ENCODE measurements at places on chromosomes 5 and 9.
A peak's percentile ranks its signal among the peaks of the same experiment; 100 is the strongest.

DNA sequence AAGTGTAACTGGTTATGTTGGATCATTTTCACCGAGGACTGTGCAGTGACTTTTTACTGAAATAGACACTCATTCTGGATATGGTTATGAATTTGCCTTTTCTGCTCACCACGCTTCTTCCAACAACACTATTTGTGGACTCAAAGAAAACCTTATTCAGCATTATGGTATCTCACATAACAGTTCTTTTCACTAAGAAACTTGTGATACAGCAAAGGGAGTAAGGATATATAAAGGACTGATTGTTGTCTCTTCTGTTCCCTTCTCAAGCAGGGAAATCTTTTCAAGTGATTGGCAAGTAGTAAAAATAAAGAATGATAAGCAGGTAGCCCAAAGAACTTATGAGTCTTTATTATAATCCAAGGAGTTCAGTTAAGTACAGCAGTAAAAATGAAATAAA is 131.5 kb upstream of the SV2C start:
- DNase-seq: peak; percentile 77

DNA sequence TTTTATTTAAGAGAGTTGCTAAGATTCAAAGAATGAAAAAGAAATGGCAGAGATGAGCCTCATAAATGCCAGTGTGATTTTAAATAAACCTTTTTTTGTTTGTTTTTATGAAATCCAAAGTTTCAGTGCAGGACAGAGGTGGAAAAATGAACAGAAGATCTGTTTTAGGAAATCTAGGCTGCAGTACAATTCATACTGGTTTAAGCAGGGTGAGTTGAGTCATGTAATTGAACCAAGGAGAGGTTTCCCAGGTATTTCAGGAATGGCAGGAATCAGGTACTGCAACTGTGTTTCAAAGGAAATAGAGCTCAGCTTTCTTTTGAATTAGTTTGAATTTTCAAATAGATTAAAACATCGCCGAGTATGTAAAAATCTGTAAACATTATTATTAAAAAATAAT is 3.0 kb upstream of the ANKRD31 start:
- no peak for DNase-seq

DNA sequence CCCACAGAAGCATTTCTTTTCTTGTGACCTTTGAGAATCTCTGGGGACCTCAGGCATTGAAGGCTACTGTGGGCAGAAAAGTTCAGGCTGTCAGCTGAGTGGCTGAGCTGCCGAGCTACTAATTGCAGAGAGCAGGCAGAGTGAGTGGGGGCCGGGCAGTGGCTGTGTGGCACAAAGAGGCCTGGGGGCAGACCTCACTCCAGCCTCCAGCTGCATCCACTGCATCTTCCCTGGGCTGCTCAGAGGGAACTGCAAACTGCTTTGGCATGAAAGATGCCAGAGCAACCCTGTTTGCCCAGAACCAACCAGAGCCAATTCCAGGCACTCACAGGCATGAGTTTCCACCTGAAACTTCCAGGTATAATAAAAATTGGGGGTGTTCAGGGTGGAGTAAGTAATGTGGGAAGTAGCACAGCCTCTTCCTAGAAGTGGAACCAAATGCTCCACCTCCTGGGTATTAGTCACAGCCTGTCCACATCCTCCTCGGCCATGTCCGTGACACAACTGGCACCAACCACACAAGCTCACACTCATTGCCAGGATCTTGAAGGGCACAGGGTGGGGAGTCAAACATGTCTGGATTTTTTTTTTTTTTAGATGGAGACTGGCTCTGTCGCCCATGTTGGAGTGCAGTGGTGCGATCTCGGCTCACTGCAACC is 548.9 kb downstream of the BNC2 start:
- peak; percentile 53 for DNase-seq

DNA sequence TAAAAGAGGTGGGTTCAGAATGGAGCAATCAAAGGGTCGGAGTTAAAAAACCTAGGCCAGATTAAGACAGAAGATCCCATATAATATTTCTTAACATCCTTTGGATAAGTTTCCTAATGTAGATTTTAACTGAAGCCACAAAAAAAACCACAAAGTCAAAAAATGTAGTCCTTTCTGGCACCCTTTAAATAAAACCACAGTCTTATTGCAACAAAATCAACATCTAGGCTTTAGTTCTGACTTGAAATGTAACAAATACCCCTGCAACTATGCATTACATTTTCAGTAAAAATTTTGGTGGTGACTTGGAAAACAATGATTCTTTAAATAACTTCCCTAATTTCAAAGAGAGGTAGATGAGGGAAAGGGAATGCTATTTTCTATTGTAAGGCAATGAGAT is 109.2 kb downstream of the PSAT1 start:
- no peak for DNase-seq

DNA sequence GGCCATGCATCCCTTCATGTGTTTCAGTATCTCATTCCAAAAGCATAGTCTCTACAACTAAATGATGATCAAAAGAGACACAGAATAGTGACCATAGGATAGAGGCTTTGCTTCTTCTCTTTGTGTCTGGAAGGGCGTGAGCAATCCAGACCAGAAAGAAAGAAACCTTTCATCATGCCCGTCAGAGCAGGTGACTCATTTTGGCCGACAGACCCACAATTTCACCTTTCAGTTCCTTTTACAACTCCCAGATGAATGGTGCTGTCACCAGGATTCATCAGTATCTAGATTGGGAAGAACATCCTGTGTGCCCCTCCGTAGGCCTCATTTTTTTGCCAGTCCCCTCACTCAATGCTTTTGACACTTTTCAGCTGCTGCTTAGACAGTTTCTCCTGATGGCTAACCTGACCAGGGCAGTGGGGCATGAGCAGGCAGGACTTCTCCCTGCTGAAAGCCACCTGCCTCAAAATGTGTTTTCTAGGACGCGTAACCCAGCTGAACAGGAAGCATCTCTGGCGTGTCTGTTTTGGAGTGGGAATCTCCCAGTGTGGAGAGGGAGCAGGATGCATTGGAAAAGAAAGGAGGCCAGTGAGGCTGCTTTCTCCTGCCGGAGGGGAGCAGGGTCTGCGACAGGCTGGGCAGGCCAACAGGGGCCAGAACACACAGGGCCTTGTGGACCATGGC is 21.2 kb downstream of the ABLIM3 start:
- DNase-seq: no peak

- DNase-seq: no peak
Observed at GRCh38 chr9:2833096-2833495, 10.8 kb downstream of the PUM3 start.

DNA sequence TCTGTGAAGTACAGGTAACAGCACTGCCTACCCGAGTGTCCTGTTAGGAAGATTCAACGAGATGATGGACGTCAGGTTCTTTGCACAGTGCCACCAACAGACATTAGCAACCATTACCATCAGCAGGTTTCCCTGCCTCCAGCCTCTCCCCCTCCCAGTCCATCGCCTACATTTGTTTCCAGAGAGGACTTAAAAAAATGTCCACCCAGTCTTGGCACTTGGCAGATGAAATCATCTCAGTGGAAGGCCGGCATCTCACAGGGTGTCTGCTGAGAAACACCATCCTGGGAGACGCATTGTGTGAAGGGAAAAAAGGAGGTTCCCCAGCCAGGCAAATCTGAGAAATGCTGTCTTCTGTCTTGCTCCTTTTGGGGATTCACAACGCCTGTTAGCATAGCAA is 58.2 kb downstream of the CRB2 start:
- no peak for DNase-seq

- no peak for DNase-seq
Observed at GRCh38 chr9:95516221-95516733, 494 bp downstream of the PTCH1 start.

- no peak for DNase-seq
Observed at GRCh38 chr5:72265032-72265877, 54.8 kb downstream of the MRPS27 start.

DNA sequence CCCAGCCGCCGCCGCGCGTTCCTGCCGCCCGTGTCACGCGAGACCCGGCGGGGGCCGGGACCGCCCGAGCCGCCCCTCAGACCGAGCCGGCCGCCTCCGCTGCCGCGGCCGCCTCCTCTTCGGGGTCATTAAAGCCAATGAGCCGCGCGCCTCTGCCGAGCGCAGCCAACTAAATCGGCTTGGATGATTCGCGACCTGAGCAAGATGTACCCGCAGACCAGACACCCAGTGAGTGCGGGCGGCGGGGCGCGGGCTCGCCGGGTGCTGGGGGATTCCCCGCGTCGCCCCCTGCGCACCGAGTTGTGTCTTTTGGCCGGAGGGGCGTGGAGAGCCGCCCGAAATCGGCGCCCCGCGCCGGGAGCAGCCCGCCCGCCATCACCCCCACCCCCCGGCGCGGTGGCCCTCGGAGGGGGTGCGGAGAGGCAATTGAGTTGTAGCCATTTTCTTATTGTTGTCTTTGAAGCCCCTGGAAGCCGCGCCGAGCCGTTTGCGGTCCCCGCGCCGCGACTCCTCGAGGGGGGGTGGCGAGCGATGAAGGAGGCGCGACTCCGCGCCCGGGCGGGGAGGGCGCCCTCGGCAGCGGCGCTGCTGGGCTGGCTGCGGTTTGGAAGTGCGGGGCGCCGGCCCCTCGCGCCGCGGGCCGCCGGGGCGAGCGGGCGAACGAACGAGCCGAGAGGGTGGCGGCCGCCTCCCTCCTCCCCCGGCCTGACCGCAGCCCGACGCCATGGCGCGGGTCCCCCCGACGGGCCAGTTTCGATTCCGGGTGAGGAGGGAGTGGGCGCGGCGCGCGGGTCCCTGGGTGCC is 1.0 kb downstream of the TLE4 start:
- no peak for DNase-seq

- no peak for DNase-seq
Observed at GRCh38 chr9:106964822-106965525, 102.0 kb downstream of the ZNF462 start.

GRCh38 chr9:81893929-81894328 is 34.3 kb upstream of the SPATA31D4 start:
- no peak for DNase-seq

- DNase-seq: no peak
Observed at GRCh38 chr5:50325237-50325832, 115.8 kb downstream of the EMB start.

DNA sequence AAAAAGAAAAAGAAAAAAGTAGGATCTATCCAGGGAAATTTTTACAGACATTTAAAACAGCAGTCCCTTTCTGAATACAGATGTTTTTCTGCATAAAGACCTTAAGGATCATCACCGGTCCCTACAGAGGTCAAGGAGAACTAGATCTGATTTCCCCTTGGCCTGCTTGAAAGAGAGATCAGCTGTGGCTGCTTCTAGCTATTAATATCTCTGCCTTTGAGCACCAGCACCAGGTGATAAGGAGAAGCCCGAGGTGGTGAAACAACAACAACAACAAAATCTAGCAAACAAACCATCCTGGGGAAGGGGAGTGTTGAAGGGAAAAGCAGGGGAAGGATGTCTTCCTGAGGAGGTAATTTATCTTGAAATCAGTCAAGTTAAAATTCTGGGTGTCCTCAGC is 42.1 kb downstream of the ZNF366 start:
- no peak for DNase-seq

- DNase-seq: peak; percentile 40
Observed at GRCh38 chr9:250625-251024, 36.0 kb downstream of the DOCK8 start.
